ENCODE measurements at places on chromosomes 1 and 21.

GRCh38 chr1:67840449-67840848 is 7.2 kb upstream of the GNG12 start:
- no peak for DNase-seq

DNA sequence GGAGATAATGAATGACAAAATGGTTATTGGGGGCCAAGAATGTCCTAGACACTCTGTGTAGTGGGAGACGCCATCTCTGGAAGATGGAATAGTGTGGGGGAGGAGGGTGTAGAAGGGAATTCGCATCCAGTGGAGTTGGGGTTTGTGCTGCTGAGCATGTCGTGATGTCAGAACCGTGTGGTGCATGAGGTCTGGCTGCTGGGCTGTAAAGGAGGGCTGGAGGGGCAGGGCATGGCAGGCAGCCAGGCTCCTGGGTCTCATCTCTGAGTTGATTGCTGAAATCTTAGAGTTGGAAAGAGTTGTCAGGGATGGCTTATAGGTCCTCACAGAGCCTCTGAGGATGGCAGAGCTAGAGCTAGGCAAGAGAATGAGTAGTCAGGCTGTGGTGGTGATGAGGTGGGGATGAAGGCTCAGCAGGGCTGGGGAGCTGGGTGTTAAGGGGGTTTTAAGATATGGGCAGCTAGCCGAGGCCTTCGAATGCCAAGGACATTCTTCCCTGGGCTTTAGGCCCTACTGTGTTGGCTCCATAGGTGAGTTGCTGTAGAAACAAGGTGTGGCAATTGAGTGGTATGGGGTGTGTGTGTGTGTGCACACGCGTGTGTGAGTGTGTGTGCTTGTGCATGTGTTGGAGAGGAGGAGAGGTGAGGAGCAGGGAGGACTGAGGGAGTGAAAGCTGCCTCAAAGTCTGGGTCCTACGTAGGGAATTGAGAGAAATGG is 1.9 kb downstream of the PPFIA4 start:
- DNase-seq, result no peak

- DNase-seq, result no peak
These were observed 87.1 kb upstream of the LYST start for GRCh38 chr1:235953801-235954200.

DNA sequence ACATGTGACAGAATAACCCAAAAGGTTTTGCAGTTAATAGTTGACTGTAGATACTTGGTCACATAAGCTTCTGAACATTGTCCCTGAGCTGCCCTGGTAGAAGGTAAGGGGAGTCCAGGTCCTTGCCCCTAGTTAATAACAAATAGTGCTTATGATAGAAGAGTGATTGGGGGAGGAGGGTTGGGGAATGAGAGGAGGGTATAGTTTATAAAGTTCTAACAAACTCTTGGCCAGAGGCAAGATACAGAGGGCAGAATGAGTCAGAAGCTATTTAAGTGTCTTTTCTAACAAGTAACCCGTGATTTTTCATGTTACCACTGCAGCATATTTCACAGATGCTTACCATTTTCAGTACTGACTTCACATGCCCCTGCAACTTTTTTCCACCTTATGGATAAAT is 26.7 kb upstream of the MYOCOS start:
- no peak for DNase-seq

DNA sequence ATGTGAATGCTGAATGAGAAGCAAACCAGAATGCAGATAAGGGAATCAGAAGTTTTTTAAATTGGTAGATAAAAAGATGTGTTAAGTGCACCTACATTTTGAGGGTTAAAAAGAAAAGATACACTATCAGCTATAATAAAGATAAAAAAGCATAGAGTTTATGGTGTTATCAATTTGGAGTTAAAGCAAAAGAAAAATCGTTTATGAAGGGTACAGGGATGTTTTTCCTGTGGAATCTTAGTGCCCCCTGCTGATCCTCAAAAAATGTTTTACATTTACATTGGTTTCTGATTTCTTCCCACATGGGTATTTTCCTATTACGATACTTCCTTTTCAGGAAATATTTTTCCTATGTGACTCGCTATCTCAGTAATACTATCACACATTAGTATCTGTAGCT is 293.5 kb downstream of the MRPL39 start:
- DNase-seq, result no peak

Data from H9 (cell line).